ENCODE measurements at places on chromosomes 3 and 15. TPM values are rescaled to one million over a fixed set of nuclear protein-coding genes. Genes with fewer than 3 reads are reported as not detected.

GRCh38 chr3:102057781-102058421, 208.6 kb downstream of the NFKBIZ start:
- H3K36me3 ChIP-seq: no peaks in the 10 kb centered on the region
- H3K27me3 ChIP-seq: no peaks in the 10 kb centered on the region
- H3K27ac ChIP-seq: no peak overlapping the region
- no peaks in the 10 kb centered on the region for H3K4me1 ChIP-seq
- no peak for DNase-seq

DNA sequence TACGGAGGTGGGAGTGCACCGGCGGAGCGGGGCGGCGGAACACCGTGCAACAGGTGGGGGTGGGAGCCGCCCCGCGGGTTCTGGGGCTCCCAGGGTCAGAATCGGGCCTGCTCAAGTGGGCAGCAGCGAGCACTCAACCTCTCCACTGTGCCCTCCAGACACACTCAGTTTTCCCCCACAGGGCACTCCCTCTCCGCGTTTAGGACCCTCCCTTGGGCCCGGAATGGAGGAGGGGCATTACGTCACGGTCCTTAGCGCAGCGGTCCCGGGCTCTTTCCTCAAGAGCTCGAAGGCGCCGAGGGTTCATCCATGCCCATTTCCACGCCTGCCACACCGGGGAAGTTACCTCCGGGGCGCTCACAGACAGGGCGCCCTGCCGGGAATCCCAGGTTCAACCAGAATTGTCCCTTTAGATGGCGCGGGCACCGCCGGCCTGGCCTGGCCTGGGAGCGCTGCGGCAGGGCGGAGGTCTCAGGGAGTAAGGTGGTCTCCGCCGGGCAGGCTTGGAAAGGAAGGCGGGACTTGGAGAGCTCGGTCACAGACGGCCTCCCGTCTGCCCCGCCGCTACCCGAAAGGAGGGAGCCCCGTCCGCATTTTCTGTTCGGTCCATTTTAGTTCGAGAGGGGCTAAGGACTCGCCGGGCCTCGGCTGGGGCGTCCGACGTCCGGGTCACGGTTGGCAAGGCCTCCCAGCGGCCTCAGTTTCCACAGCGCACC, 5.1 kb downstream of the RNU6-1 start:
- peaks cover 31% of the 10 kb centered on the region for H3K4me1 ChIP-seq
- peaks cover 25% of the 10 kb centered on the region for H3K27me3 ChIP-seq
- no peaks in the 10 kb centered on the region for H3K36me3 ChIP-seq
- H3K4me3 ChIP-seq: no peak overlapping the region

DNA sequence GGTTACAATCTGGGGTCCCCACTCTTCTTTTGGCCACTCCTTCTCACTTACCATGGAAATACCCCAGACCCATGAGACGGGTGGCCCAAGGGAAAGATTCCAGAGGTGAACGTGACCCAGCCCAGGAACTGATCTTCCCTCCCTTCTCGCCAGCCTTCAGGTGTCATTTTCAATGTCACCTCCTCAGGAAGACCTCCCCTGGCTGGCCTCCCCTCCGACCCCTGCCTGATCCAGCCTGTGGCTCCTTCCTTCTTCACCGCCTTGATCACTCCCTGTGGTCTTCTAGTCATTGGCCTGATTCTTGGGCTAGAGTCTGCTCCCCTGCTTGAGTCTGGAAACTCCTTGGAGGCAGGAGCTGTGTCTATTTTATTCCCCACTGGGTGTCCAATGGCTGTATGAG, 146.1 kb downstream of the SMAD6 start:
- H3K36me3 ChIP-seq: no peaks in the 10 kb centered on the region
- peaks cover 14% of the 10 kb centered on the region for H3K4me1 ChIP-seq
- H3K27ac ChIP-seq: no peak overlapping the region

DNA sequence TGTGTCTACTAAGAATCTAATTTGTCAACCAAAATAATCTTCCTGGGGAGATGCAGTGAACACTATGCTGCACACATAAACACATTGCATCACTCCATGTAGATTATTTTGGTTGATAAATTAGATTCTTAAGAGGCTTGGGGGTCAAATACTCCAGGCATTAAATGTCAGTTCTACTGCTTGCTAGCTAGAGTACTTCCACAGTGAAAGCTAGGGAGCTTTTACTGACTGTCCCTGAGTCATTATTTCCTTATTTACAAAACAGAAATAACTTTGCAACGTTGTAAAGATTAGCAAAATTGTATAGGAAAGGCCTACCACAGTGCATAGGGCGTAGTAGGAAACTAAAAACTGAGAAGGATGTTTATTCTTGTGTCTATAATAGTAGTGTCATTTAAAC, 12.9 kb upstream of the TMC3 start:
- DNase-seq: no peak
- H3K27me3 ChIP-seq: no peaks in the 10 kb centered on the region
- no peak overlapping the region for H3K4me3 ChIP-seq
- H3K36me3 ChIP-seq: no peaks in the 10 kb centered on the region

- no peaks in the 10 kb centered on the region for H3K36me3 ChIP-seq
- H3K27me3 ChIP-seq: no peaks in the 10 kb centered on the region
- no peak overlapping the region for H3K4me3 ChIP-seq
- no peak for DNase-seq
- no peak overlapping the region for H3K27ac ChIP-seq
Observed at GRCh38 chr15:81163961-81164800, 30.1 kb downstream of the CFAP161 start.

The TMCC1 gene
- 24.3 TPM for total RNA-seq
